ENCODE measurements at places on chromosomes 13 and 19. TPM values are rescaled to one million over a fixed set of nuclear protein-coding genes. Genes with fewer than 3 reads are reported as not detected.

GRCh38 chr19:47499863-47500830 is 14.7 kb downstream of the NAPA start:
- no peak for DNase-seq

- no peak for DNase-seq
These were observed 86.2 kb downstream of the TEX29 start for GRCh38 chr13:111406636-111407035.

DNA sequence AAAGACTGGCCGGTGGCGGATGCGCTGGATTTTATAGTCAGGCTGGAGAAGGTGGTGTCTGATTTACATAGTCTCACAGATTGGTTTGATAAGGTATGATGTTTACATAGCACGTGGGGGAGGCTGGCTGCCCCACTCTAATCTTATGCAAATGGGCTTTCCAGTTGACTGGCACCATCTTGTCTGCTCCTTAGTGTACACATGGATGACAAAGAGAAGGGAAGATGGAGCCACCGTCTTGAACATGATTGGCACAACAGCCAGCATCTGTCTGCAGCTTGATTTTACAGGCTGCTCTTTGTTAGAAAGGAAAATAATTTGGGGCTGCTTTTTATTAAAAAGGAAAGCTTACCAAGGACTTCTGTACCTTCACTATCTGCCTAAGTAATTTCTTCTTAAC is 265.2 kb upstream of the MAB21L1 start:
- no peak for DNase-seq

DNA sequence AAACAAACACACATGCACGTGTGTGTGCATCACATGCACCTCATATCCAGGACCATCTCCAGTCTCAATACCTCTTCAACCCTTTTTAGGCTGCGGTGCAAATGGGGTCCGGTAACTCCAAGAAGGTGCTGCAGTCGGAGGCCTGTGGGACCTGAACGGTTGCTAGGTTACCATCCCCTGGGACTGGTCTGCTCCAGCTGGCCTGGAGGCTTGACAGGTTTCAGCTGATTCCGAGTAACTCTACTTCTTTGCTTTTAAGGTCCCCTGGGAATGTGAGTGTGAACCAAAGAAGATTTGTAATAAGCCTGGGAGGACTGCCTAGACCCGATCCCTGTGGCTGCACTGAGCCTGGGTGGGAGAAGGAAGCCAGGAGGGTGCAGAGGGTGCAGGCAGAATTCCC is 117.5 kb downstream of the CCNA1 start:
- DNase-seq: peak; percentile 43

Gene RFPL4A
- total RNA-seq: 2.5 TPM

Gene LGALS14
- total RNA-seq: not detected

Measured in tongue (tissue), 3 donors.